ENCODE measurements at places on chromosomes 16 and 17.

DNA sequence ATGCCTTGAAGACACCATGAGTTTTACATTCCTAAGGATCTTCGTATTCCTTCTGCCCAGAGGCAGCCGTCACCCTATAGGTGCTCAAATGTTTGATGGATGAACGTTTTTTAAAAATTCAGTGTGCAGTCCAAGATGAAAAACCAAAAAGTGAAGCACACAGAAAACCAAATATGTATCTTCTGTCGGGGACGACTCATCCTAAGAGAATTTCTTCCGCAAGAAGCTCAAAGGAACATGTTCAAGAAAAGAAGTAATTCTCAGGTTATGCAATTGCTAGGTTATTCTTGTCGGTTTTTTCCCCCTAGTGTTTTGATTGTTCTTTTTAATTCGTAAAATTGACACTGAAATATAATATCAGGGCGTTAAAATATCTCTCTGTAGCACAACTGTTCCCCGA lies 1.4 kb downstream of the CENPV start:
- DNase-seq: no peak

GRCh38 chr17:2064980-2065785 lies 10.3 kb downstream of the HIC1 start:
- DNase-seq: no peak

DNA sequence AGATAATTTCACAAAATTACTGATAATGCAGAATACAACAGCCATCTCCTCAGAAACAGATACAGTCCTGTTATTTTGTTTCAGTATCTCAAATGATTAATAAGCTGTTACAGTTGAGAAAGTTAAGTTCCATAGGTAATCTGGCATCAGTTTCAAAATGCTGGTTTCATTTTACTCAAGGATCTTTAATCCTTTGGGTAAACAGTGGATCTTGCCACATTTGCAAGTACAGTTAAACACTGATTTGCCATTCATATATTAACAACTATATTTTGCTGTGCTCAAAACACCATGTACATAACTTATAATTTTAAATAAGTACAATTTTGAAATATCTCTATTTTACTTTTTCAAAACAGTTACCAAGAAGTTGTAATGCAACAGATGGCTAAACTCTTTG lies 31.2 kb downstream of the RPGRIP1L start:
- DNase-seq: no peak

- no peak for DNase-seq
Measured at GRCh38 chr16:66515596-66516508, 34.1 kb downstream of the TK2 start.

GRCh38 chr17:77308861-77309726 lies 168.3 kb downstream of the SEC14L1 start:
- DNase-seq: no peak

- DNase-seq: no peak
Measured at GRCh38 chr17:6668727-6669425, 17.3 kb downstream of the C17orf100 start.
